NCI-H524 treated with DMSO at 0.1 percent for 48 hours (cell line): ENCODE measurements at places on chromosomes 5 and 9.

GRCh38 chr9:129669141-129669718 is 3.8 kb downstream of the PRRX2 start:
- DNase-seq = no peak

GRCh38 chr9:76571288-76571687 is 112.3 kb downstream of the GCNT1 start:
- DNase-seq = no peak

GRCh38 chr5:159891371-159891770 is 24.9 kb upstream of the ADRA1B start:
- no peak for DNase-seq

GRCh38 chr9:79623799-79624721 is 52.3 kb downstream of the TLE4 start:
- no peak for DNase-seq

GRCh38 chr9:88399966-88400365 is 11.7 kb downstream of the SPIN1 start:
- DNase-seq = no peak

GRCh38 chr5:27494887-27495286 is 456.5 kb upstream of the CDH9 start:
- no peak for DNase-seq

GRCh38 chr5:148912714-148913398 is 86.4 kb downstream of the ADRB2 start:
- no peak for DNase-seq

DNA sequence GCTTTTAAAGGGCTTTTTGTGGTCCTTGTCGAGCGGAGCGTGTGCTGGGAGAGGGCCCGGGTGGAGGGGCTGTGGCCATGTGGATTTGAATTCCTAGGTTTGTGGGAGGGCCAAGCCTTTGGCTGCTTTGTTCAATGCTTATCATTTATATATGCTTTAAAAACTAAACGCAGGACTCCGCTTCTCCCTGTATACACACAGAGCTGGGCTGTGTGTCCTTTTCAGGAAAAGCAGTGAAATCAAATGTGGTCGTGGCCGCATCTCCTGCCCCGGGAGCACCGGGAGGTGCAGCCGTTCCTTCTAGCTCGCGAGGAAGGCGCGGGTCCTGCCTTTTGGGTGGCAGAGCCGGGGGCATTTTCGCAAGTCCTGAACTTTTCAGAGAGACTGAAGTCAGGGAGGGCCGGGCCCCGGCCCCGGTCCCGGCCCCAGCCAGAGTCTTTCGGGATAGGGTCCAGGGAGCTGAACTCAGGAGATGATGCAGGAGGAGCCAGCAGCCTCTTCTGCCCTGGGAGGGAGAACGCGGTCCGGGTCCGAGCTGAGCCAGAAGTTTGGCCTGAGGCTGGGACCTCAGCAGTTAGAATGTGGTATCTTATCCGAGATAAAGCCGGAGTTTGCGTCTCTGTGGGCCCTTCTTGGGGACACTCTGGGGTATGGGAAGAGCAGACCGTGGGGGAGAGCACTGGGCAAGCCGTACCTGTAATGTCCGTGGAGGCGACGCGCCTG is 158.8 kb downstream of the C9orf152 start:
- no peak for DNase-seq

DNA sequence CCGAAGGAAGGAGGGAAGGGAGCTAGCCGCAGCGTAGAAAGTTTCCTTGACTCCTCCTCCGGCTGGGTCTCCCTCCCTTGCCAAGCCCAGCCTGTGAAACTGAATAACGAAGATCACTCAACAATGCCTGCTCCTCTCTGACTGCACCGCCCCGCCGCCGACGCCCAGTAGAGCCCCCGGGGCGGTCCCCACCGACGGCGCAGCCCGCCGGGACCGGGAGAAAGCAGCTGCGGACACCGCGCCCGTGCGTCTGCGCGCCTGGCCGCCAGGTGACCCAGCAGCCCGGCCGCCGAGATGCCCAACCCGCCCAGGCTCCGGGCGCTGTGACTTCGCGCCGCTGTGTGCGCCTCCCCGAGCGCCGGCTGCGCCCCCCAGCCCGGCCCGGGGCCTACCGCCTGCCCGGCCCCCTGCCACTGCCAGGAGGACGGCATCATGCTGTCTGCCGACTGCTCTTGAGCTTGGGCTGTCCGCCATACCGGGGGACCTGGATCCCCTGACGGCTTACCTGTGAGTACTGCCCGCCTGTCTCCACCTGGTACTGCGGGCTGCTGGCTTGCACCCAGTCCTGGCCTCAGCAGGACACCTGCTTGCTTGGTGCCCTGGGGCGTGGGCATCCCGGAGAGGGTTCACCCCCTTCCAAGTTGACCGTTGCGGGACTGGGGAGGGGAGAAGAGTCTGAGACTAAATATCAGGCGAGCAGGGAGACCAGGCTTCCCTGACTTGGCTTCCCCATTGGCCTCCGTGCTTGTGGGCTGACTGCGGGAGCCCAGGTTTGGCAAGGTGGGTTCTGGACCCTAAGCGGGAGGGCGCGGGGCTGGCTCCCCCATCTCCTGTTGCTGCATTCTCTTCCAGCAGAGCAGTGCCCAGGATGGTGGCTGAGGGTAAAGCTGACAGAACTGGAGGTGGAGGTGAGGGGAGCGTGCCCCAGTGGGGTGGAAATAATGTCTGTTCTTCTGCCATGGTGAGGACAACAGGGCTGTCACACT is 26.2 kb upstream of the SPTLC1 start:
- no peak for DNase-seq

GRCh38 chr5:43769571-43770355 is 166.8 kb downstream of the NNT start:
- no peak for DNase-seq

GRCh38 chr5:62144401-62145022 is 161.5 kb upstream of the KIF2A start:
- DNase-seq = no peak

DNA sequence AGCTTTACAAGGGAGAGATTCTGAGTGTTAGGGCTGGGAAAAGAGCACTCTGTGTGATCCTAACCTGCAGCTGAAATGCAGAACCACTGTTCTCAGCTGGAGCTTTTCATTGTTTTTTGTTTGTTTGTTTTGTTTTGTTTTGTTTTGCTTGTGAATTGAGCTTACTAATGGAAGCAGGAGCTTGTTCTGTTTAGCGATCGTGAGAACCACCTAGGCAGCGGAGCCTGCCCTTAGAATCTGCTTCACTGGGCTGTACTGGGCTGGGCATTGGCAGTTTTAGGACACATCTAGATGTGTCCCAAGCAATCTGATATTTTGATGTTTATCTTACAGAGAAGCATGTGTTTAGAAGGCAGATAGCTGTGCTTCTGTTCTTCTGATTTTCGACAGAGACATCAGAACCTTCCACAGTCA is 14.3 kb downstream of the SYK start:
- no peak for DNase-seq

DNA sequence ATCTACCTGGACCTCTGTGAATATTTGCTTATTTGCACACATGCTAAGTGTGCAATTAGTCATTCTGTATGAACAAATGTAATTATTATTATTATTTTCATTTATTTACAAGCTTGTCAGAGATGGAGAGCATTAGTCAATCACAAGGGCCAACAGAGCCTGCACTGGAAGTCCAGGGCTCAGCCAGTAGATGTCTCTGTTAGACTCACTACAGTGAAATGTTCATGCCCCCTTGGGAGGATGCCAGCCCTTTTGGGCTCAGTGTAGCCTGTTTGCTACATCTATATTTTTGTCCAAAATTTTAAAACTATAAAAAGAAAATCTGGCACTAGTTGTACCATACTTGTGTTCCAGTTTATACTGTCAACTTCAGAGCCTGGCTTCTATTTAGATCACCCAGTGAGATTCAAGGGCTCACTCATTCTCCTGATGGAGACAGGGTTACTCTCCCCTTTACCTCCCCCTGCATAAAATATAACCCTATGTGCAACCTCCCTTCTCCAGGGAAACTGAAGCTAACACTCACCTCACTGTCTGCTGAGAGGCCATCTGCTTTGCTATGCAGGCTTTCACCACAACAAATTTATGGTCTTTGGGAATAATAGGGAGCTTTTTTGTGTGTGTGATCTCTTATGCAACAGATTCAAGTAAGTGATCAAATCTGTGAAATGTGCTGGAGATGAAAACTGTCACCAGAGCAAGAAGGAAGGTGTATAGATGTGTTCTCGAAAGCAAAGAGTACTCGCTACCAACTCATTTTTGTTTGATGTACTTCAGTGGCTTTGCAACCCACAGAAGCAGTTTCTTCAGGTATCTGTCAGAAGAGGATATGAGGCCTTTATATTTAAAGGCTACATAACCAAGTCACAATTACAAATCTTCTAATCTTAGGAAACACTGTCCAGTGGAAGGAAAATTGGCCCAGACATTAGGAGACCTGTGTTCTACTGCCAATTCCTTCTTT is 99.9 kb upstream of the TLE4 start:
- no peak for DNase-seq

DNA sequence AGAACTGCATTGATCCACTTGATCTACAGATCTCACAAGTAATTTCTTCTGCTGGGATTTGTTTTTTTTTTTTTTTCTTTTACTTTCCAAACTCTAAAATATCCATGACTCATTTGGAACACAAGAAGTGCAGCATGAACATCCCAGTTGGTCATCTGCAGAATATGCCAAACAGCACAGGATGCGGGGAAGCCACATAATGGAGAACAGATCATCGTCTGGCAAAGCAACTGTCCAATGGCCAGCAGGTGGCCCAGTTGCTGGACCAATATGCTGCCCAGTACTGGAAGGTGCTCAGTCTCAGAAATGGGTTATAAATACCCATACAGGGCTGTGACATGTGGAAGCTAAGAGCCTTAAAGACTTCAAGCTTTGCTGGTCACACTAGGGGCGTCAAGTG is 221.3 kb upstream of the TAS2R1 start:
- DNase-seq = peak; percentile 83

DNA sequence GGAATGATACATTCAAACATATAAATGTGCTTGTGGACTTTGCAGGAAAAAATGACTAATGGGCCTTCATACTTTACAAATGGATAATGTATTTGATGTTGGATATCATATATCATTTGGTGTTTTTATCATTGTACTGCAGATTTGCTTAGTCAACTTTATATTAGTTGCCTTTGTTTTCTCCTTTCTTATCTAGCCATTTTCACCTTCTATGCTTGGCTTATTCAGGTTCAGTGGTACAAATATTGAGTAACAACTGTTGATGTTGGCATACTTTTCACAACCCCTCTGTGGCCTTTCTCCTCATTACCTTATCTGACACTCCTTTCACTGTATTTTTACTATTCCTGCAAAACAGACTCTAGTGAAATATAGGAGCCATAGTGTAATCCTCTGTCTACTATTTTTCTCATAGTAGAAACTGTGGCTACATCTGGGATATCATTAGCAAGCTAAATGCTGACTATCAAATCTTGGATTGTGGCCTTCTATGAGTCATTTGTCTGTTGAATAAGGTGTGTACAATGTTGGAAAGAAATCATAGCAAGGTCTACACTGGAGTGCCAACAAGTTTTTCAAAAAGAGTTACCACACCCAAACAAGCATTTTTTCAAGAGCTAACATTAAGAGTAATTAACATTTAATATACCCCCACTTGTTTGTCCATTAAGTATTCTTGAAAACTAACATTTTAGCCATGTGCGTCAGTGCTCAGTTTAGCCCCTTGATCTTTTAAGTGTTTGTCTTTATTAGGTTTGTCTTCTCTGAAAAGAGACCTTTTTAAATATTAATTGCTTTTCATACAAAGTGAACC is 330.1 kb downstream of the ADGRV1 start:
- DNase-seq = no peak

- DNase-seq = no peak
Observed at GRCh38 chr5:157384971-157385709, 74.9 kb upstream of the NIPAL4 start.

DNA sequence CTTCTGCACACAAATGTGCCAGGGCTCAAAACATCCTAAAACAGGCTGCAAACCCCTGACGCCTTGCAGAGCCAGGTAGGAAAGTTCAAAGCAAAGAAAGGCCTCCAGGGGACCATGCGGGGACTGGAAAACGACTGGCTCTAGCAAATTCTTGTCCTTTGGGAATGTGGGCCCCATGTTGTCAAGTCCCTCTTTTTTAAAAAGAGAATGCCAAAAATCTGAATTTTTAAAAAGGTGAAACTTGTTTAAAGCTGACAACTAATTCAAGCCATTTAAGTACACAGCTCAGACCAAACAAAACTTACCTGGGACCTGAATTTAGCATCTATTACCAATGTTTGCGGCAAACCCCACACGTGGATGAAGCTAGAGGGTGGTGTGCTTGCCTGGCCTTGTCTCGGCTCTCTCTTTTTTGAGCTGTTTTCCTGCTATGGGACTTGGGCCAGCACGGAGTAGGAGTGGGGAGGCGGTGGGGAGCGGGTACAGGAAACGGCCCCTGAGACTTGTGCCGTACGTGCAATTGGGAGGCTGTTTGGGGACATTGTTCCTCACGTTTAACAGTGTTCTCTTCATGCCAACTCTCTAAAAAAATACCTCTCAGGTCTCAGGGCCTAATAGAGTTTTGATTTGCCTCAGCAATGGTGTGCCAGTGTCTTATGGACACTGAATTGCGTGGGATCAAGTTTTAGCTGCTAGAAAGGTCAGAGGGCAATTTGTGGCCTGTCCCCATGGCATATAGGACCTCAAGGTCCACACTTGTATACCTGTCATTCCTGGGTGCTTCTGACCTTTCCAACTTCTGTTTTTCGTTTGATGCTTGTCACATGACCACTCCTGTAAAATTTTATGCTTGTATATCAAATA is 15.1 kb upstream of the PHF19 start:
- no peak for DNase-seq

GRCh38 chr5:116806836-116807235 is 232.2 kb upstream of the SEMA6A start:
- DNase-seq = no peak

GRCh38 chr5:122183098-122183787 is 53.9 kb downstream of the ZNF474 start:
- no peak for DNase-seq

GRCh38 chr5:93612855-93613243 is 29.8 kb downstream of the NR2F1 start:
- no peak for DNase-seq

DNA sequence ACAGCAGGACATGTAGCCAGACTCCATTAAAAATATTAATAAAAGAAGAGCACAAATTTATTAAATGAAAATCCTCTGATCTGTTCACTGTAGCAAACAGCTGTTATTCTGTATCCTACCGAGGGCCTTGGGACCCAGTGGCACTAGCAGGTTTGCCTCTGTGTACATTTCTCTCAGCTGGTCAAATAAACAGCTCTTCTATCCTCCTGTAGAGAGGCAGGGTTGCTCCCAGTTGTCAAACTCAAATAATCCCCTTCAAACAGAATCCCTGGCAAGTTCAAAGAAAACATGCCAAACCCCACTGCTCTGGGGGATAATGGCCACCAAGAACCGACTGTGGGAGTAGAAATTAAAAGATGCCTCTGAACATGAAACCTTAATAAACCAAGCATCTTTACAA is 1262.0 kb upstream of the DMAC1 start:
- no peak for DNase-seq

- no peak for DNase-seq
Observed at GRCh38 chr5:151240924-151241635, 11.9 kb upstream of the GM2A start.
